ENCODE measurements at places on chromosomes 5 and 9.
A peak's percentile ranks its signal among the peaks of the same experiment; 100 is the strongest.

DNA sequence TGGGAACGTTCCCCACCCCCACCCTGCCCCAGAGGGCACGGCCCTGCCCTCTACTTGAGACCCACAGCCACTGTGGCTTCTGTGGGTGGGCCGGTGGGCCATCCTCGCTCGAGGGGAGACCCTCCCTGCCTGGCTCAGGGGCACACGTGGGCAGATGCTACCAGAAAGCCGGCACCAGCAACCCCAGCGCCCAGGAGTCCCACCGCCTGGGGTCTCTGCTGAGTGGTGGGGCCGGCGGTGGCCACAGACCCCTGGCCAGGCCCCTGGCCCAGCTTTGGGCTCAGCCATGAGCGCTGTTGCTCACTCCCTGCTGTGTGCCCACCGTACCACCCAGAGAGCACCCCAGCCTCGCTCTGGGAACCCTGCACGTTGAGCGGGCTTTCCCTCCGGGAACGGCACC lies 16.5 kb upstream of the NRARP start:
- DNase-seq, result no peak

- no peak for DNase-seq
Measured at GRCh38 chr5:116265471-116265870, 180.6 kb downstream of the COMMD10 start.

GRCh38 chr5:135242021-135242865 lies 156.8 kb downstream of the MACROH2A1 start:
- no peak for DNase-seq

DNA sequence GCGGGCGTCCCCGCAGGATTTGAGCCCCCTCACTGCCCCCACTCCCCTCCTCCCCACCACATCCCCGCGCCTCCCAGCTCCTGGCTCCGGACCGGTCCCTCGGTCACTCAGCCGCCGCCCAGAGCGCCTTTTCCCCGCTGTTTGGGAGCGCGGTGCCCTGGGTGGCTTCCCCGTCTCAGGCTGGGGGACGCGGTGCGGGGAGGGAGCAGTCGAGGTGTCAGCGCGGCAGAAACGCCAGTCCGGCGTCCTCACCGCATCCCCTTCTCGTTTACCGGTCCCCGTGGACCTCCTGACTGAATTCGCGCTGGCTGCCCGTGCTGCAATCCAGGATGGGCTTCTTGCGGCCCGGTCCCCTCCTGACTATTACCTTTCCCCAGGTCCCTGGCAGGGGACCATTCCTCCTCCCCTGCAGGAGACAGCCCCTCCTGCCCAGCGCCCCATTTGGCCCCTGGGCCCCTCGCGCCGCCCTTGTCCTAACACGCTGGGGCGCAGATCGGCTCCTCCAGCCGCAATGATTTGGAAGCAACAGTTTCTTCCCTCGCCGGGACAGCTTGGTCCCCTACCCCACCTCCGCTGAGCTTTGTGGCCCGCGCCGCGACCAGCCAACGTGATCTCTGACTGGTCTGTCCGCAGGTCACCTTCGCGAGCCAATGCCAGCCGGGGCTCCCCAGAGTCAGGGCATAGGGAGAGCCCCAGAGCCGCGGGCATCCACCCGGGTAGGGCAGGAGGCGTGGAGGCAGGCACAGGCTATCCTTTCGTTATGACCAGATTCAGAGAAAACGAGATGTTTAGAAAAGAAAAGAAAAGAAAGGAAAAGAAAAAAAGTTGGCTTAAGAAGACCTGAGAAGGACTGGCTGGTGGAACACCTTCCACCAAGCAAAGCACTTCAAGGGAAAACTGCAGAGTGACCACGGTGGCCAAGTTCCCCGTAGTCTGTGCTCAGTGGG lies 1.2 kb downstream of the ANKRD33B start:
- DNase-seq, result no peak

GRCh38 chr9:133117271-133118178 lies 3.5 kb downstream of the RALGDS start:
- no peak for DNase-seq

DNA sequence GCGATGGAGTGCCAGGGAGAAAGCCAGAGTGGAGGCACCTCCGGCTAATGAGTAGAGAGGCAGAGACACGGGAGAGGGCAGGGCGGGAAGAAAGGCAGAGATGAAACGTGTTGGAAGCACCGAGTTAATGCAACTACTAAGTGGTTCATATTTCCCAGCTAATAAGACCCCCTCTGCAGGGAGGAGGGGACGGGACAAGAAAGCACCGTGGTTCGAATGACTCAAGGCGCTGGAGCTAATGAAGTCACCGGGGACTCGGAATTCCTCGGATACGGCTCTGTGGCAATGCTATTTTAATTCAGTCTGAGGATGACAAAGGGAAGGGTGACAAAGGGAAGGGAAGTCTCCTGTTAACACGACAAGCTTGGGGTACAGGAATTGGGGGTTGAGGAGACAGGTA lies 54.5 kb upstream of the RAPGEF1 start:
- DNase-seq, result no peak

DNA sequence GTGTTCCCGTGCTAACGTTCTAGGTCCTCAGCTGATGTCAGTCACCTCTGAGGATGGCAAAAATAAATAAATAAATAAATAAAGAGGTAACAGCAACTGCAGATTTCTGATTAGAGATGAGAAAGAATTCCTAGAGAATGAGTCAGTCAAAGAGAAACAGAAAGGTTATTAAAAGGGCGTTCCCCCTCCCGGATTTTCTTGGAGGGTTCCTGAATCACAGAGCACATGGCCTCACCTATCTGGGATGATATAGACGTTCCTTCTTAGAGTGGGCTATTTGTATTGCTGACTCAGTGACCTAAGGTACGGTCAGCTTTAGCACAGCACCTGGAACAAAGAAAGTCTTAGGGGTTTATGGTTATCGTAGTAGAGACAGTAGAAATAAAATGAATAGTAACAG lies 30.6 kb downstream of the HTR4 start:
- DNase-seq, result no peak

- DNase-seq, result no peak
Measured at GRCh38 chr9:106622164-106622487, 240.8 kb upstream of the ZNF462 start.

DNA sequence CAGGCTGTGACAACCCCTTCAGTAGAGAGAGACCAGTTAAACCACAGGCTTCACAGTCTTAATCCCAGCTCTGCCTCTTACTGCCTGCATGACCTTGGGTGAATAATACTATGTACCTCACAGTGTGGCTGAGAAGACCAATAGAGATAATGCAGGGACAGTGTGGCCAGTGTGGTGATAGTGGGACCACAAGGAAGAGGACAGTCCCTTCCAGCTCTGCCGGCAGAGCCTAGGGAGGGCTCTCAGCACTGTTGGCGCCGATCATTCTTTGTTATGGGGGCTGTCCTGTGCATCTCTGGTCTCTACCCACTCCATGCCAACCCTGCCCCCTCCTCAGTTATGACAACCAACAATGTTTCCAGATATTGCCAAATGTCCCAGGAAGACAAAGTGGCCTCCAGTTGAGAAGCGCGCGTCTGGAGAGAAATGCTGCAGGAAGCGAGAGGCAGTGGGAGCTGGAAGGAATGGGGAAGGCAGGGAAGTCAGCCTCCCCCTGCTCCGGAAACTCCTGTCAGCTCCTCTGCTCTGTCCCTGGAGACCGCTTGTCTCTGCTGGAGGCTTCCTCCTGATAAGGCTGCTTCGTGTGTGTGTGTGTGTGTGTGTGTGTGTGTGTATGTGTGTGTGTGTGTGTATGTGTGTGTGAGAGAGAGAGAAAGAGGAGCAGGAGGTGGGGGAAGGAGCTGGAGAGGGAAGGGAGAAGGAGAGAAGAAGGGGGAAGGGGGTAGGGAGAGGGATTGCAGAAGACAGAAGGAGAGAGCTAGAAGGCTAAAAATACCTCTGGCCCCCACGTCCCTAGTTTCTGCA lies 31.8 kb upstream of the FABP6 start:
- DNase-seq, result no peak

- no peak for DNase-seq
Measured at GRCh38 chr9:97990259-97990658, 7.1 kb downstream of the ANP32B start.

GRCh38 chr5:58462623-58463230 lies 2.8 kb upstream of the PLK2 start:
- peak; percentile 12 for DNase-seq

DNA sequence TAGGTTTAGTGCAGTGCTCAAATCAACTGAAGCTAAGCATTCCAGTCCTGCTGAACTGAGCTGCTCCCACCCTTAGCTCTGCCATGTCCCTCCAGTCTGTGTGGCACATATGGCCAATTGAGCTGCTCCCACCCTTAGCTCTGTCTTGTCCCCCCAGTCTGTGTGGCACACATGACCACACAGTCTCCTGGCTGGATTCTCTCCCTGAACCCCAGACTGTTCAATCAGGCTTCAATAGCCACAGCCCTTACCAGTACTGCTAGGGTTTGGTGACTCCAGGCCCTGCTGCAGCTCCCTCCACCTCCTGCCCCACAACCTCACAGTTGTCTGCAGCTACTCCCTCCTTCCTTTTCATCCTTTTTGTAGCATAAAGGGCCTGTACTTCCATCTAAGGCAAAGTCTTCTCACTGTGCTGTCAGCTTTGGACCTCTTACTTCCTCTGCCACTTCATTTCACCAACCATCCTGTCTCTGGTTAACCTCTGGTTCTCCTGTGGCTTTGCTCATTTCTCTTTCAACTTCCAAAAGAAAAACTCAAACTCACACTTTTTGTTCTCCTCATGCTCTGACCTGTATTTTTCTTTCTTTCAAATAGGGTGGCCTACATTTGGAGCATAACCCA lies 50.8 kb downstream of the ADAMTS12 start:
- DNase-seq, result no peak

DNA sequence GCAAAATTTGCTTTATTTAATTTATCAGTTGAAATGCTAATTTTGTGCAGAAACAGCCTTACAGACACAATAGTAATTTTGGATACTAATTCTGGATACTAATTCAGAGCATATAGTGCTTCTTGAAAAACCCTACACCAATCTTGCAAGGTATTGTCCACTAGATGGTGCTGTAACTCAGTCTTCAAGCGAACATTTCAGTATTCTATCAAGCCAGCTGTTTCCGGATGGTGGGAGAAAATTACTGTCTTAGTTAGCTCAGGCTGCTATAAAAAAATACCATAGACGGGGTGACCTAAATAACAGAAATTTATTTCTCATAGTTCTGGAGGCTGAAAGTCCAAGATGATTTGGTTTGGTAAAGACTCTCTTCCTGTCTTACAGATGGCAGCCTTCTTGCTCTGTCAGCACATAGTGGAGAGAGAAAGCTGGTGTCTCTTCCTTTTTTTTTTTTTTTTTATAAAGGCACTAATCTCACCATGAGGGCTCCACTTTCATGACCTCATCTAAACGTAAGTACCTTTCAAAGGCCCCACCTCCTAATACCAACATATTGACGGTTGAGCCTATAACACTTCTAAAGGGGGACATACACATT lies 1306.5 kb upstream of the CDH9 start:
- no peak for DNase-seq

- DNase-seq, result no peak
Measured at GRCh38 chr9:116152390-116152789, 1.2 kb upstream of the PAPPA start.

DNA sequence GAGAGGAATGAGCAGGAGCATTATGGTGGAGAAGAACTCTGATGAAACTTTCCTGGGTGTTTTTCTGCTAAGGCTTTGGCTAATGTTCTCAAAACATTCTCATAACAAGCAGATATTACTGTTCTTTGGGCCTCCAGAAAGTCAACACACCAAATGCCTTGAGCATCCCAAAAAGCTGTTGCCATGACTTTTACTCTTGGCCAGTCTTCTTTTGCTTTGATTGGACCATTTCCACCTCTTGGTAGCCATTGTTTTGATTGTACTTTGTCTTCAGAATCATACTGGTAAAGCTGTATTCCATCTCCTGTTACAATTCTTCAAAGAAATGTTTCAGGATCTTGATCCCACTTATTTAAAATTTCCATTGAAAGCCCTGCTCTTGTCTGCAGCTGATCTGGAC lies 139.6 kb downstream of the MAN2A1 start:
- DNase-seq, result no peak

DNA sequence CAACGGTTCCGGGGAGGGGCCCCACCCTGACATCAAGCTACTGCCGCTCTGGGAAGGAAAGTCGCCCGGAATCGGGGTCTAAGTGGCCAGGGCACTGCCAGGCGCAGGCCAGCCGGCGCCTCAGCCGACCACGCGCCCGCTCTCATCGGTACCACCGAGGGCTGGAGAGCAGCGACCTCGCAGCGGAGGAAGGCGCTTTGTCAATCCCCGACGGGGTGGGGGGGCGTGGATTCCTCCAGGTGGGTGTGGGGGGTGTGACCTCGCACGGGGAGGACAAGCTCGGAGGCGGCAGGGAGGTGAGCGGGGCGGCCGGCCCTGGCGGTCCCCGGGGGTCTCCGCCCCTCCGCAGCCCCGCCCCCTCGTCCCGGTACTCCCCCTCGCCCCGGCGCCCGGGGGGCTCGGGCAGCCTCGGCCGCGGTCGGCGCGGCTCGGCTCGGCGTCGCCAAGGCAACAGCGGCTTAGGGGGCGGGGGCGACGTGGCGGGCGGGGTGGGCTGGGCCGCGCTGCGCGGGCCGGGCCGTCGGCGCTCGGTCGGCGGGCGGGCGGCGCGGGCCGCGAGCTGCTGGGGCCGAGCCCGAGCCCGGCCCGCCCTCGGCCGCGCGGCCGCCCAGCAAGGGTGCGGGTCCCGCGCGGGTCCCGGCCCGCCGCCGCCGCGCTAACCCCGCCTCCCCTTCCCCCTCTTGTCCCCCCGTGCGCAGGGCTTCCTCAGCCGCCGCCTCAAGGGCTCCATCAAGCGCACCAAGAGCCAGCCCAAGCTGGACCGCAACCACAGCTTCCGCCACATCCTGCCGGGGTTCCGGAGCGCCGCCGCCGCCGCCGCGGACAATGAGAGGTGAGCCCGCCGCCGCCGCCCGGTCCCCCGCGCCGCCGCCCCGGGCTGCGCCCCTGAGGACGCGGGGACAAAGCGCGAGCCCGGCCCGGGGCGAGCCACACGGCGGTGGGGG lies 47.5 kb downstream of the DAB2IP start:
- DNase-seq, result no peak

DNA sequence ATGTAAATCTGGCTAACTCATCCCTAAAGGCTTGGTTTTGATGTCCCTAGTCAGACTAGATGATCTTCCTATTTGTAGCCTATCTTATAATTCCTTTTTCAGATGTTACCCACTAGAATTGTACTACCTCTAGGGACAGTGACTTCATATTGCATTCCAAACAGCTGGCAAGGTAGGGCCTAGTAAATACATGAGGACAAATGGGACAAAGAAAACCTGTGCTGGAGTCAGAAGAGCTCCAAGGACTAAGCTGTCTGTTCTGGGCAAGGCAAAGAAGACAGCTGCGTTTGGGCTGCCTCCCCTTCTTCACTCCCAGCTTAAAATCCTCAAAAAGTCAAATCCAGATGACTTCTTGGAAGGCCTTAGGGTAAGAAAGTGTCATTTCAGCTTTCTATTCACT lies 10.0 kb downstream of the DMXL1 start:
- no peak for DNase-seq

- peak; percentile 58 for DNase-seq
Measured at GRCh38 chr9:130235558-130236435, 29.8 kb upstream of the HMCN2 start.

DNA sequence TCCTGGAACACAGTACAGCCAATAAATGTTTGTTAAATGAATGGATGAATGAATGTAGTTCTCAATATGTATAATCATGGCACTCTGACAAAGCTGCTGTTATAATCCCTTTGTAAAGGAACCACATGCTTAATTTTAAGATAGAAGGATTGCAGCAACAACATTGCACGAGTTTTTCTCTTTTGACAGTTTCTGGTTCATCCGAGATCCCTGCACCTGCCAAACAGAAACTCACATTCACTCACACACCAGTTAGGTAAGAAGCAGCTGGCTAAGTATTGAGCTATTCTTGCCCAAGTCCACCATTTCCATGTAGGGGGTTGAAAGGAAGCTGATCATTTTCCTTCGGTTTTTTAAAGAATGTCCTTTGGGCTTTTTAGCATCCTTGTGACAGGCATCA lies 133.7 kb upstream of the MAP1B start:
- no peak for DNase-seq

- DNase-seq, result no peak
Measured at GRCh38 chr5:415928-416635, 26.9 kb upstream of the EXOC3 start.
